Suprapubic skin (tissue), 4 donors: ENCODE measurements at places on chromosomes 2 and 18. TPM values are rescaled to one million over a fixed set of nuclear protein-coding genes. Genes with fewer than 3 reads are reported as not detected.

- DNase-seq = no peak
These were observed 31.3 kb upstream of the TMEM131 start for GRCh38 chr2:98026927-98027522.

- no peak for DNase-seq
These were observed 184.8 kb downstream of the NR4A2 start for GRCh38 chr2:156147594-156148330.

DNA sequence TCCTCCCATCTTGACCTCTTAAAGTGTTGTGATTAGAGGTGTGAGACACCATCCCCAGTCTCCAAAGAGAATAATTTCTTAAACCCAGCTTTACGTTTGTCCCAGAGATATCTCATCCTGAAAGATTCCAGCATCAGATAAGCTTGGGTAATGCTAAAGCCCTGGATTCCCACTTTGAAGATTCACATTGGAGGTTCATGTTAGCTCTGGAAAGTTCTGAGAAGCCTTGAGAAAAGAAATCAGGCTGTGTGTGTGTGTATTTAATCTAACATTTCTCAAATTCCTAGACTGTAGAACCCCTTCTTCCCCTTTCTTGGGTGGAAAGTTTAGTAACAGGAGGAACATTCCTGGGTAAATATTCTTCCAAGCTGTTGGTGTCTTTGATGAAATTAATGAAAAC, 18.0 kb downstream of the ZNF532 start:
- DNase-seq = no peak

- DNase-seq = no peak
These were observed 64.1 kb upstream of the CNGA3 start for GRCh38 chr2:98282109-98282508.

GRCh38 chr2:102117472-102117858, 25.1 kb upstream of the IL1R1 start:
- no peak for DNase-seq

DNA sequence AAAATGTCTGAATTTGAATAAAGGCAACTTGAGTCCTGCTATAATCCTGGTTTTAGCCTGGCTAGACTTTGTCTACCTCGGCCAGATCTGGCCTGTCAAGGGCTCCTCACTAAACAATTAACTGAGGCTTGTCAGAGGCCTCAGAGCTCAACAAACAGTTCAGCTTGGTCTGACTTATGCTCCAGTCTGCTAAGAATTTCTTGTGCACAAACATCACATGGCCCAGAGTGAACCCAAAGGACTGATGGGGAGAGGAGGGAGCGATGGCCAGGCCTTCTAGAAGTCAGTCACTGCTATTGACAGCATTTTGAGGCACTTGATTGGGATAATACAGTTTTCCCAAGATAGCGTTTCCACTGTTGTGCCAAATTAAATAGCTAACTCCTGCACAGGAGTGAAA, 555.1 kb upstream of the ID2 start:
- DNase-seq = no peak

DNA sequence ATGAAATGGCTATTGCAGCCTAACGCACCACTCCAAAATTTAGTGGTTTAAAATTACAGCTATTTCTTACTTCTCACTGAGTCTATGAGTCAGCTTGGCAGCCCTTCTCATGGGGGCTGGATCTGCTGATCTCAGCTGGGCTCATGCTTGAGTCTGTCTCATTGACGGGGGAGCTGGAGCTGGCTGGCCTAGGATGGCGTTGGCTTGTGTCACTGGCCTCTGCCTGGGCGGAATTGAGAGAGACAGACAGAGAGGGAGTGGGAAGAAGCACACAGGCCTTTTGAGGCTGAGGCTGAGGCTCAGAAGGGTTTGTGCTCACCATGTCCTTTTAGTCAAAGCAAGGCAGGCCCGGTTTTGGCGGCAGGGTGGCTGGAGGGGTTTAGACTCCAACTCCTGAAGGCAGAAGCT, 412.1 kb upstream of the MYT1L start:
- no peak for DNase-seq

DNA sequence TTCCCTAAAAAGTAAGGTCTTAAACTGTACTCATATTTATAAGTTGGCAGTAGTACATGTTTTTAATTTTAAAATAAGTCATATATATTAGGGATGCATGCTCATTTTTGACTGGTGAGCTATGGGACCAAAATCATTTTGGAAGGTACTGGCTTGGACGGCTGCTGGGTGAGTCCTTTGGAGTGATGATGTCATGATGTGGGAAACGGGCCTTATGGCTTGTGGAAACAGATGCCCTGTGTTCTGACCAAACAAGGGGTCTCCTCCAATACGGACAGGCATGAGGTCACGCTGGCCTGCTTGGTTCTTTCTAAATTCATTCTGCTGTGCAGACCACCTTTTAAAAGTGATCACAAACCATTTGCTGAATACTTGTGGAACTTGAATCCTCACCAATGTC, 109.2 kb upstream of the MGAT5 start:
- no peak for DNase-seq

GRCh38 chr18:23971666-23972230, 42.8 kb upstream of the TTC39C start:
- no peak for DNase-seq

GRCh38 chr2:15303874-15304273, 257.3 kb downstream of the NBAS start:
- no peak for DNase-seq

- DNase-seq = no peak
These were observed 52.6 kb downstream of the CHN1 start for GRCh38 chr2:174952607-174953006.

DNA sequence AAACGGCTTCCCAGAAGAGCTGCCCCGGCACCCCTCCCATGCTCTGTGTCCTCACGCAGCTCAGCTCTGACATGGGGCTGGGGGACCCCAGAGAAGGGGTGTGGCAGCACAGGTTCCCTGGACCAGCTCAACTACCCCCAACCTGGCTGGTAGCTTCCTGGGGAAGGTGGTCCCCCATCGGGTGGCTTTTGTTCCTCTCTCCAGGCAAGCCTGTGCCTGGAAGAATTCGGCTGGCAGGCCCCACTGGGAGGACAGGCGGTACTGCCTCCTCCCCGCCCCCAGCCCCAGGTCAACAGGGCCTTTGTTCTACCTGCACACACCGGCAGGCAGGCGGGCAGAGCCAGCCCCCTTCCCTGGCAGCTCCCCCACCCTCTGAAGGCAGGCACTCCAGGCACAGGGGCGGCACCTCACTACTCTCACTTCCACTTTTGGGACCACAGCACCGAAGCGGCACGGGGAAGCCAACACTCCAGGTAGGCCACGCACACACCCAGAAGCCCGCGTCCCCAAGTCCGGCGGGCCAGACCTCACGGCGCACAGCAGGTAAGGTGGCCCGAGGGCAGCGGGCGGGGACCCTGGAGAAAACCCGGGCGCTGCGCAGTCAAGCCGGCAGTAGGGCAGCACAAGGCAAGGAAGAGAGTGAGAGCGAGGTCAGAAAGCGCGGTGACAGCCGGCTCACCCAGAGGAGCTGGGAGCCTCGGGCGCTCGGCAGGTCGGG, 1.3 kb downstream of the HS6ST1 start:
- DNase-seq = no peak

- no peak for DNase-seq
These were observed 114.6 kb downstream of the IKZF2 start for GRCh38 chr2:213036836-213037235.

DNA sequence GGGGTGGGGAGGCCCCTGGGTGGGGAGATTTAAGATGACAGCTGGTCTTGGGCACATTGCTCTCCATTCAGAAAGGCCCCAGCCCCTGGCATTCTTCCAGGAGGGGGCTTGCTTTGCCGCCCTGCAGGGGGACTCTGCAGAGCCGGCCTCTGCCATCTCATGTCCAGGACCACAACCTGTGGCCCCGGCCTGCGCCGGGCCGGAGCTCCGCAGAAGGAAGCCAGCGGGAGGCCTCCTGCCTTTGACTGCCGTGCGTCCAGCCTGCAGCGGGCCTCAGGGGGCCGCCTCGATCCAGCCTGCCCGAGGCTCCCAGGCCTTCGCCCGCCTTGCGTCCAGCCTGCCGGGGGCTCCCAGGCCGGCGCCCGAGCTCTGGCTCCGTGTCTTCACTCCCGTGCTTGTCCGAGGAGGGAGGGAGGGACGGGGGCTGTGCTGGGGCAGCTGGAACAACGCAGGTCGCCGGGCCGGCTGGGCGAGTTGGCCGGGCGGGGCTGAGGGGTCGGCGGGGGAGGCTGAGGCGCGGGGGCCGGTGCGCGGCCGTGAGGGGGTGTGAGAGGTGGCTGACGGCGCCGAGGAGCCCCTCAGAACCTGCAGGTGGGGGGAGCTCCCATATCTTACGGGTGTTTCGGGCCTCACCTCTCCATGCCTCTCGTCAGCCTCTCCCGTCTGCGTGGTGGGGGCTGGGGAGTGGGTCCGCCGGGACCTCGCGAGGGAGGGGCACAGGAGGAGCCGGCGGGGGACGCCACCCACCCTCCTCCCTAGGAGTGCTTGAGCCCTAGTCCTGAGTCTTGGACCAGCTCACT, 20.4 kb downstream of the GPC1 start:
- DNase-seq = no peak

DNA sequence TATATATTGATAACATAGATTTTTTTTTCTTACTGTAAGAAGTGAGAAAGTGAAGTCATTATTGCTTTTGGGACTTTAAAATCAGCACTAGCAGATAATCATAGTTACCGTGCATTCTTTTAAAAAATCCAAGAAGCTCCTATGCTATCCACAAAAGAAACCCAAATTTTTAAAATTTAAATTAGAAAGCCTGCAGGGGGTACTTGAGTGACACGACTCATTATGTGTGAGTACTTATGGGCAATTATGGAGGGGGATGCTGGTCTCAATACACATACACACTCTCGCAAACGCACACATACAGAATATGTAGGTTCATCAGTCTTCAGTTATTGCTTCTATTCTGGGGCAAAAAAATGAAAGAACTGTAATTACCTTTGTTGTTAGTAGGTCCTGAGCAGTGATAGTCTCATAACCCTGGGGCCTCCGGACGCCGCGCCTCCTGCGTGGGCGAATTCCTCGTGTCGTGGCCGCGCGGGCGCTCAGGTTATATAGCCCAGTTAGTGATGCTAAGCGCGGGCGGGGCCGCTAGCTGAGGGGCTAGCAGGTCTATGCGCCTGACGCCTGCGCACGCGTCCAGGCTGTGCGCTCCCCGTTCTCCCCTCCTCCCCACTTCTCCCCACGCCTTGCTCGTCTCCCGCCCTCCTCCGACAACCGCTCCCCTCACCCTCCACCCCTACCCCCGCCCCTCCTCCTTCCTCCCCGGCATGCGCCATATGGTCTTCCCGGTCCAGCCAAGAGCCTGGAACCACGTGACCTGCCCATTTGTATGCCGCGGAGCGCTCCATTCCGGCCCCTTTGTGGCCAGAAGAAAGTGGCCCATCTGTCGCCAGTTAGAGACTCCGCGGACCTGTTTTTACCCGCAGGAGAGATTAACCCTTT, at the start of gene NEUROD1:
Gene NEUROD1, minus strand, starts transcription at position 463 of the 882 bp plus-strand sequence. CDS start 1,657 bp downstream, outside the sequence.
- no peak for DNase-seq

- DNase-seq = no peak
These were observed 30.0 kb upstream of the ATP6V1B1 start for GRCh38 chr2:70905443-70906421.

DNA sequence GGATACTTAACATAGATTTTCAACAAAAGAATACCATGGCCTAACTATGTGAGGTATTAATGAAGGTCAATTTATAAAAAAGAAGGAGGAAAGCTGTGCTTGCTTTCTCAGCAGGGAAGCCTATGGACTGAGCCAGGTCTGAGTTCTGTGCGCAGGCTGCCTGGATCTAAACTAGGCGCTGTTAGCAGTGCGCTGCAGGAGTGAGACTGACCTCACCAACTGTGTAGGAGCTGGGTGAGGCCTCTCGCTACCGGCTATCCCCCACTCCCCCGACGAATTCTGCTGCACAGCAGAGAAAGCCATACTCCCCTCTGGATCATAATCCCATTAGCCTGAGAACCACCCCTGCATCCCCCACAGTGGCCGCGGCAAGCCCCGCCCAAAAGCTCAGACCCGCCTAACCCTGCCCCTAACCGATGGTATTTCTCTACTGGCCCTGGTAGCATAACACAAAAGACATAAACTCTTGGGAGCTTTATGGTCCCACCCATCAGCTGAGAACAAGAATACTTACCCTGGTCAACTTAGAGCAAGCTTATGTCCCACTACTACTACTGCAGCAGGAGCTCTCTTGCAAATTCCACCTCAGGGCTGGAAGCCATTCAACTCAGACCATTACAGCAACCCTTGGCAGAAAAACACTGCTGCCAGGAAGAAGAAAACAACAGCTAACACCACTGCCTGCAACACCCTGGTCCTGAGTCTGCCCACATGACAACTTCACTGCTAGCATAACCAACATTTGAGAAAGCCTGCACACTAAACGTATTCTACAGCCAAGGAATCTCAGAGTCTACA, 28.0 kb downstream of the SULT1C2 start:
- no peak for DNase-seq

DNA sequence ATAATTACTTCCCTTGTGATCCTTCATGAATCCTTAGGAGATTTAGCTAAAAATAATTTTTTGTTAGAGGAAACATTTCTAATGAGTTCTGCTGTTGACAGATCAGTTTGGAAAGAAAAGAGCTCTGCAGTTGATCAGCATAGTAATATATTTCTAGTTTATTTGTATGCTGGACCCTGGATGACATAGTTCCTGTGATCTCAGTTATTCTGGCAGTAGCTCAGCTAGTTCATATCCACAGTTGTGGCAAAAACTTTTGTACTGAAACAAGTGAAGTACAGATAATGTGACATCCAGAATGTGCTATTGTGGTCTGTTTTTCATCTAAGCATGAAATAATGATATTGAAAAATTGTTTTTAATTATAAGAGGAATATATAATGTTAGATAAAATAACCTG, 33.7 kb downstream of the ABI2 start:
- DNase-seq = no peak

DNA sequence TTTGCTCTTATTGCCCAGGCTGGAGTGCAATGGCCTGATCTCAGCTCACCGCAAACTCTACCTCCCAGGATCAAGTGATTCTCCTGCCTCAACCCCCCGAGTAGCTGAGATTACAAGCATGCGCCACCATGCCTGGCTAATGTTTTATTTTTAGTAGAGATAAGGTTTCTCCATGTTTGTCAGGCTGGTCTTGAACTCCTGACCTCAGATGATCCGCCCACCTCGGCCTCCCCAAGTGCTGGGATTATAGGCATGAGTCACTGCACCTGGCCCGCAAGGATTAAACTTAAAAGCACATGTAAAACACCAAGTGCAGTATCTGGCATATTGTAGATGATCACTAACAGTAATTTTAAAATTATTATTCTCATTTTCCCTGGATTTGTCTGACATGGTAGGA, 72.9 kb downstream of the C1QL2 start:
- DNase-seq = no peak

DNA sequence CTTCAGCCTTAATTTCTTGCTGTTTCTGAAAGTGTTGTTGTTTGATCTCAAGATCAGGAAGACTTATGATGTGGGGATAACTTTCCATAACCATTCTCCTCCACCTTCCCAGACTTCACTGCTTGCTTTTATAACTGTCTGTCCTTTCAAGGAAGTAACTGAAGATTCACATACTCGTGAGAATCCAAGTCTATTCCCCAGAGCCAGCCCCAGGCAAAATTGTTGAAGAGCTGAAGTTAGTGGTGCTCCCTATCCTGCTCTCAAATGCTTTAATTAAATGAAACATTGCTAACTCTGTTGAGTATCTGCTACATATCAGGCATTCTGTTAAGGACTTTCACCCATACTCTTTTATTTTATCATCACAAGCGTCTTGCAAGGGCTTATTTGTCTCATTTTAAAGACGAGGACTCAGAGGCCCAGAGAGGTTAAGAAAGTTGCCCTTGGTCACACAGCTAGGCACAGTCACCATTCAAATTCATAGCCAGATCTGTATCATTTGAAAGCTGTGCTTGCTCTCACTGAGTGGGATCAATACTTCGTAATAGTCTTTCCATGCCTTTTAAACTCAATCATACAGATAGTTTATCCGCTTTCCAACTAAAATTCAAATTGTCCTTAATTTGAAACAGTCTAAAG, 189.8 kb upstream of the TCF4 start:
- no peak for DNase-seq

Gene IL18RAP
- 0.59 TPM for total RNA-seq

Gene GBX2
- not detected for total RNA-seq

Gene THUMPD2
- 27.4 TPM for total RNA-seq

Gene MAPK4
- total RNA-seq = 2.7 TPM
